ENCODE measurements at places on chromosomes 7 and 10. TPM values are rescaled to one million over a fixed set of nuclear protein-coding genes. Genes with fewer than 3 reads are reported as not detected.

The MRLN gene
- not detected for total RNA-seq

The LRRC18 gene
- not detected for total RNA-seq

The CPED1 gene
- total RNA-seq, result not detected

The BMPER gene
- 5.7 TPM for total RNA-seq

The CLDN15 gene
- 12.9 TPM for total RNA-seq

The ASIC3 gene
- 9.5 TPM for total RNA-seq

The PRLHR gene
- not detected for total RNA-seq

The TMEM213 gene
- not detected for total RNA-seq

The AEBP1 gene
- total RNA-seq, result not detected

The ACTR3C gene
- not detected for total RNA-seq

The PAPOLB gene
- not detected for total RNA-seq

The C7orf33 gene
- total RNA-seq, result not detected

All from A549 treated with ZK216348 at 1 μM for 4 hours (cell line).